Sciatic nerve (tissue), 2 donors: ENCODE measurements at places on chromosomes 12 and 14.

- no peak for DNase-seq
Measured at GRCh38 chr14:37573356-37573755, 21.7 kb downstream of the FOXA1 start.

GRCh38 chr12:66399911-66400306 is 97.6 kb downstream of the HELB start:
- no peak for DNase-seq

- DNase-seq, result no peak
Measured at GRCh38 chr12:78628491-78629100, 236.0 kb upstream of the SYT1 start.

DNA sequence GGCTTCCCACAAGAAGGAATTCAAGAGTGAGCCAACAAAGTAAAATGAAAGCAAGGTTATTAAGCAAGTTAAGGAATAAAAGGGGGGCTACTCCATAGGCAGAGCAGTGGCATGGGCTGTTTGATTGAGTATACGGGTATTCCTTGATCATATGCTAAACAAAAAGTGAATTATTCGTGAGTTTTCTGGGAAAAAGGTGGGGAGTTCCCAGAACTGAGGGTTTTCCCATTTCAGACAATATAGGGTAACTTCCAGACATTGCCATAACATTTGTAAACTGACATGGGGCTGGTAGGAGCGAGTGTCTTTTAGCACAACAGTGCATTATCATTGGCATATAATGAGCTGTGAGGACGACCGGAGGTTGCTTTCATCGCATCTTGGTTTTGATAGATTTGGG is 2.0 kb upstream of the BCL2L14 start:
- DNase-seq, result no peak

DNA sequence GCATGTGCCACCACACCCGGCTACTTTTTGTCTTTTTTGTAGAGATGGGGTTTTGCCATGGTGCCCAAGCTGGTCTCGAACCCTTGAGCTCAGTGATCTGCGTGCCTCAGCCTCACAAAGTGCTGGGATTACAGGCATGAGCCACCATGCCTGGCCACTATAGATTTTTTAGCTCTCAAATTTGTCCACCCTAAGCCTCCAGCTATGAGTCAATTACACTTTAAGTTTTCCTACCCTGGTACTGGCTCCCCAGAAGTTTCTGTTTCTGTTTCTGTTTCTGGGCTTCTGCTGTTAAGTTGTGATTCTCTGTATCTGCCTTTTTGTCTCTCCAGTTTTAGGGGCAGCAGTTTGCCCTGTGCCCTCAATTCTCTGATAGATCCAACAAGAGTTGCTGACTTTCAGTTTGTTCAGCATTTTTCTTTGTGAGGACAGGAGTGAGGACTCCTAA is 4.4 kb upstream of the TINF2 start:
- no peak for DNase-seq

DNA sequence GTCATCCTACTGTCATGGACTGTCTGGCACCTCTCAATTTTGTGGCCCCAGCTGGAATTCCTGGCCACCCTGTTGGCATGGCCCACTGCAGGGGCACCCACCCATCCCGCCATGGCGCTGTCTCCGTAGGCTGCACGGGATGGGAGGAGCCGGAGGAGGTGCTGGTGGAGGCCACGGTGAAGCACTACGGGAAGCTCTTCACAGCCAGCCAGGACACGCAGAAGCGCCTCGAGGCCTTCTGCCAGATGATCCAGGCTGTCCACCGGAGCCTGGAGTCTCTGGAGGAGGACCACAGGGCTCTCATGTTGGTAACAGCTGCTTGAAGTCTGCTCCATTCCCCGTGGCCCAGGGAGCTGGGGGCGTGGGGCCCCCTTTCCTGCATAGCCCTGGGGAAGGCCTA is 3.9 kb downstream of the CCDC197 start:
- no peak for DNase-seq

GRCh38 chr14:61671082-61671481 is 24.2 kb upstream of the HIF1A start:
- no peak for DNase-seq

DNA sequence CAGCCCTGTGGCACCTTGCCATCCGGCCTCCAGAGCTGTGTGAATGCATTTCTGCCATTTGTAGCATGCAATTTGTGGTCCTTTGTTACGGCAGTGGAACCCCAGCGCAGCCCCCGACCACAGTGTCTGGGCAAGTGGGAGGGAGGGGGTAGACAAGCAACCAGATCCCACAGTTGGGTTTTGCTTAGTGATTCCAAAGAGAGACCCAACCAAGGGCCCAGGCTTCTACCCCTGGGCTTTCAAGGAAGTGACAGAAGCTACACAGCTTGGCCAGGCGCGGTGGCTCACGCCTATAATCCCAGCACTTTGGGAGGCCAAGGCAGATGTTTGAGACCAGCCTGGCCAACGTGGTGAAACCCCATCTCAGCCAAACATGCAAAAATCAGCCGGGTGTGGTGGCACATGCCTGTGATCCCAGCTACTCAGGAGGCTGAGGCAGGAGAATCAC is 17.8 kb downstream of the ZBTB42 start:
- DNase-seq, result peak; percentile 53

- DNase-seq, result no peak
Measured at GRCh38 chr12:11787437-11787836, 138.0 kb downstream of the ETV6 start.

DNA sequence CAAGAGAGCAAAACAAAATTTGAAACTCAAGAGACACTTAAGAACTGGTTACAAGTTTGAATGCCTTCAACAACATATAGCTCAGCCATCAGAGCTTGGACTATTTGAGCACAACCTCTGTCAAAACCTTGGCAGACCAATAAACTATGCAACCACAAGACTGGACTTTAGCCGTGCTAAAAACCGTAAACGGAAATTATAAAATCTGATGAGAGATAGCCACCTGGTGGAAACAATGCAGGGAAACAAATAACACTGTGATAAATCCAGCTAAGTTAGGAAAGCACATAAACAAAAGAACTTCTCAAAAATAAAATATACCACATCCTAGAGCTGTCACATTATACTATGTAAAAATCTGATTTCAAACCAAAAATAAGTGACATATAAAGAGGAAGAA is 1074.2 kb upstream of the NOVA1 start:
- no peak for DNase-seq

GRCh38 chr12:3362737-3363136 is 128.3 kb upstream of the PRMT8 start:
- no peak for DNase-seq

GRCh38 chr12:89469361-89469760 is 55.2 kb downstream of the GALNT4 start:
- DNase-seq, result no peak

- no peak for DNase-seq
Measured at GRCh38 chr12:62210422-62210821, 49.8 kb upstream of the USP15 start.

DNA sequence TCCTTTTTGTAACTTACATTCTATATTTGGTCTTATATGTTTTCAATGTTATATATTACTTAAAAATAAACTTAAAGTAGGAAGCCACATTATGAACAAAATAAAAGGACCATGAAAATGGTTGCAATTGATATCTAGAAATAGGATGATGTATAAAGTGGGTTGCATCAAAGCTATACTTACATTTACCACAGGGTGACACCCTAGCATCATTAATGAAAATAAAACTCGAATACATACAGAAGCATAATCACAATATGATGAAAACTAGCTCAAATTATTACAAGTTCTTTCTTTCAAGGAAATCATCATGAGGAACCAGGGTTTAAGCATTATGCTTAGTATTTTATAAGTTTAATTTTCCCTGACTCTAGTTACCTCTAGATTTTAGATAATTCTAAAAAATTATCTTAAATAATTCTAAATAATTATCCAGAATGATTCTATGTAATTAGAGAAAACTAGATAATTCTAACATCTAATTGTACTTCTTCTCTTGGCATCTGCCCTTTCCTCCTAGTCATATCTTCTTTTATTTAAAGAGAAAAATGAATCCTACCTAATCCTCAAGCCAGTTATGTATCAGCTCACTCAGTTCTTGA is 31.2 kb downstream of the TAS2R7 start:
- no peak for DNase-seq

- DNase-seq, result no peak
Measured at GRCh38 chr14:76480426-76480825, 104.5 kb downstream of the ESRRB start.

DNA sequence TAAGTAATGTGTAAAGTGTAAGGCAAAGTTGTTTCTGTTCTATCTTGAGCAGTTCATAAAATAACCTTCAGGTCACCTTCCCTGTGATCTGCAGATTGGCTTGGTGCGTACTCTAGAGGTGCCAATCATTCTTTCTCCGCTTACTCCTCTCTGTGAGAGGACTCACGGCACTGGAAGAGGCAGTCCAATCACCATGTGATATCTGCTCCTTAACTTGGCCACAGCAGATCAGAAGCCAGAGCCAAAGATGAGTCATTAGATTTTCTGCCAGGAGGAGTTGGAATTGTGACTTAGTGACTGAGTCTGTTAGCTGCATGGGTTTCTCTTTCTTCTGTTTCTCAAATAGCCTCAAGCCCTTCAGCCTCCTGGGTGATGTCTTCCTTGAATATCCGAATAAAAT is 165.5 kb downstream of the SLC41A2 start:
- DNase-seq, result no peak

GRCh38 chr12:90940872-90941499 is 14.0 kb downstream of the CCER1 start:
- DNase-seq, result no peak

DNA sequence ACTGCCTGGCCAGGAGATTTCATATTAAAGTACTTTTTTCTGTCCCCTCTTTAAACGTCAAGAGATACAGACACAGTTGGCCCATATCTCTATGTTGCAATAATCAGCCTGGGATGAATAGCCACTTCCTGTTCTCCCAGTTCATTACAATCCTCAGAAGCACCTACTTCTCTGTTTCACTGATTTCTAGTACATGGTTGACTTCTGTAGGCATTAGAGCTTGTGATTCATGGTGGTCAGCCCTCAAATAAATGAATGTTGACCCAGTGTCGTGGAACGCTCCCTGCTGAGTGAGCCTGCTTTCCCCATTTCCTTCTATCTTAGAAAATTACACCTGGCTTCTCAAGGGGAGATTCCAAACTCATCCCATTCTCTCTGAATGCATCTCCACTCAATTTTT is 416.7 kb downstream of the PDZRN4 start:
- DNase-seq, result no peak

- no peak for DNase-seq
Measured at GRCh38 chr12:100427078-100427477, 46.6 kb upstream of the NR1H4 start.

- DNase-seq, result no peak
Measured at GRCh38 chr14:20387576-20387975, 25.7 kb downstream of the TEP1 start.

DNA sequence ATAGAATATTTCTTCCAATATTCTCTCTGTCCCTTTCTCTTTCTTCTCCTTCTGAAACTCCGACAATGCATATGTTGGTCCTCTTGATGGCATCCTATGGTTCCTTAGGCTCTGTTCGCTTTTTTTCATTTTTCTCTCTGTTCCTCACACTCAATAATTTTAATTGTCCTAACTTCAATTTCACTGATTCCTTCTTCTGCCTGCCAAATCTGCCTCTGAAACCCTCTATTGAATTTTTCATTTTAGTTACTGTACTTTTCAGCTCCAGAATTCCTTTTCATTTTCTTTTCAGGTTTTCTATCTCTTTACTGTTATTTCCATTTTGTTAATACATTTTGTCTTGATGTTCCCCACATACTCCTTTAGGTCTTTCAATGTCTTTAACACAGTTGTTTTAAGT is 67.0 kb upstream of the TTC7B start:
- no peak for DNase-seq

GRCh38 chr12:51524386-51524901 is 66.6 kb upstream of the SCN8A start:
- no peak for DNase-seq

- DNase-seq, result no peak
Measured at GRCh38 chr12:75543529-75543928, 32.1 kb upstream of the KRR1 start.

- DNase-seq, result peak; percentile 14
Measured at GRCh38 chr12:108578813-108579212, 16.4 kb downstream of the ISCU start.

DNA sequence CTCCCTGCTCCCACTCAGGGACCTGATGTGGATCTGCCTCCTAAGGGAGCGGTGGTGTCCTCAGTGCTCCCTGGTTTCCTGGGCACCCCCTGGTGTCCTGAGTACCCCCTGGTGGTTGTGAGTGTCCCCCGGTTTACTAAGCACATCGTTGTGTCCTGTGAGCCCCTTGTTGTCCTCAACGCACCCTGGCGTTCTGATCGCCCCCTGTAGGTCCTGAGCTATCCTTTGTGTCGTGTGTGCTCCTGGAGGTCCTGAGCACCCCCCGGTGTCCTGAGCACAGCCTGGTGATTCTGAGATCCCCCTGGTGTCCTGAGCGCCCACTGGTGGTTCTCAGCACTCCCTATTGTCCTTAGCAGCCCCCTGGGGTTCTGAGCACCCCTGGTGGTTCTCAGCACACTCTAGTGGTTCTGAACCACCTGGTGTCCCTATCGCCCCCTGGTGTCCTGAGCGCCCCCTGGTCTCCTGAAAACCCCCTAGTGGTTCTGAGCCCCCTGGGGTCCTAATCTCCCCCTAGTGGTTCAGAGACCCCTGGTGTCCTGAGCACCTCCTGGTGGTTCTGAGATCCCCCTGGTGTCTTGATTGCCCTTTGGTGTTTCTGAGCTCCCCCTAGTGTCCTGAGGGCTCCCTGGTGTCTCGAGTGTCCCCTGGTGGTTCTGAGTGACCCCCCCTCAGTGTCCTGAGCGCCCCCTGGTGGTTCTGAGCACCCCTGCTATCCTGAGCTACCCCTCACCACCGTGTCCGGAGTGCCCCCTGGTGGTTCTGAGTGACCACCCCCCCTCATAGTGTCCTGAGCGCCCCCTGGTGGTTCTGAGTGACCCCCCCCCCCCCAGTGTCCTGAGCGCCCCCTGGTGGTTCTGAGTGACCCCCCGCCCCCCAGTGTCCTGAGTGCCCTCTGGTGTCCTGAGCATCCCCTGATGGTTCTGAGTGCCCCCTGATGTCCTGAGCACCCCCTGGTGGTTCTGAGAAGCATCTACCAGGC is 615.1 kb downstream of the TMEM121 start:
- DNase-seq, result no peak
